ENCODE measurements at places on chromosomes 6 and 20.

DNA sequence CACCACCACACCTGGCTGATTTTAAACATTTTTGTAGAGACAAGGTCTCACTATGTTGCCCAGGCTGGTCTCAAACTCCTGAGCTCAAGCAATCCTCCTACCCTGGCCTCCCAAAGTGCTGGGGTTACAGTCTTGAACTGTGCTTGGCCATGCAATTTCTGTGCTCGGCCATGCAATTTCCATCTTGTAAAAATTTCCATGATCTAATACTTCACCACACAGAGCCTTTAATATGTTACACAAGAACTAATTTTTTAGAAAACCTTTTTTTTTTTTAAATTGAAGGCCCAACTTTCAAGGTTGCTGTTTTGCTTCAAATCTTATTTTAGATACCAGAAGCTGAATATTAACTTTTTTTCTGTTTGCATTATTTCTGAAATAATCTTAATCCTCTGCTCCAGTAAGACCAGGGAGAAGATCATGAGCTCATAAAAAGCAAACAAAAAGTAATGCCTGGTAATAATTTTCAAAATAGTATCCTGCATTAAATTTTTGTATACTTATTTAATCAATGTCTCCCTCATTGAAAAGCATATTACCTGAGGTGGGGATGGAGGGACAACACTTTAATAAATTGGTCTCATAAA is 38.1 kb upstream of the ARMC2 start:
- no peak for DNase-seq

DNA sequence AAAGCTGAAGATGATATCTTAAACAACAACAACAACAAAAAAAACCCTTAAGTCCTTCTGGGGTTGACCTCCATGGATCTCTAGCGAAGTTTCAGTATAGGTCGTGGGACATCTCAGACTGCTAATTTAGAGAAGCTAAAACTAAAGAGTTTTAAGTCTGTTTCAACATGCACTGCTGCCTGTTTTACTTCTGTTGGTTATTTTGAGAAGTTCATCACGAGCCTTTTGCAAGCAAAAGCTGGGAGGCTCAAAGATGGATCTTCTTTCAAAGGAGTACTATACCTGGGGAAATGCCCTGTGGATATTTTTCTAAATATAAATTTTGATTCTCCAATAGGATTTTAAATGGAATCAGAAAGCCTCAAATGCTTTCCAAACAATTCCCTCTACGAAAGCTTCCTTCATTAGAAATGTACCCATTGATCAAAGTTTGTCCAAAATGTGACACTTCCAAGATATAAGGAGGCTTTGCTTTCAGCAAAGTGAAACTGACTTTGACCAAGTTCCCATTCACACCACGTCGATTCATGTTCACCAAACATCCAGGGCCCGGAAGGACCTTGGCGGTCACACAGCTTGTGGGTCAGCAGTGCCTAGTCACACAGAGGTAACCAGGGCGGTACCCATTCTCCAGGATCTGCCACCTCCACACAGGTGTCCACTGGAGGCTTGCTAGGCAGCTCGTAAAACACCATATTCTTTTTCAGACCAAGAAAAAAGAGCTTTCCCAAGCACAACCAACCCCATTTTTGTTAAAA is 94.7 kb upstream of the QKI start:
- no peak for DNase-seq

GRCh38 chr6:152309648-152310047 is 327.5 kb downstream of the SYNE1 start:
- DNase-seq, result no peak

- no peak for DNase-seq
These were observed 132.4 kb upstream of the STXBP5 start for GRCh38 chr6:147071776-147072175.

GRCh38 chr6:169975286-169975685 is 223.9 kb downstream of the ERMARD start:
- DNase-seq, result no peak

DNA sequence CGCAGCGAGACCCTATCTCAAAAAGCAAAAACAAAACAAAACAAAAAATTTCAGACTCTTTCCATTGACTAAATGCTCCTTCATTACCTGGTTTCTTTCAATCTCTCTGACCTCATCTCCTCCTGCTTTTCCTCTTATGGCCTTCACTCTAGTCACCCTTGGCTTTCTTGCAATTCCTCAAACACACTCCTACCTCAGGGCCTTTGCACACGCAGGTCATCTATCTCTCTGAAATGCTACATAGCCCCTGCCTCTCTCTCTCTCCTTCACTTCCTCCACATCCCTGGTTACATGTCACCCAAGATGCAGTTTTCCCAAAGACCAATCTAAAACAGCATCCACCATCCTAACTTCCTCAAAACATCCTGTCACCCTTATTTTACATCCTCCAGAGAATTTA is 96.8 kb downstream of the PREX1 start:
- DNase-seq, result no peak

- DNase-seq, result no peak
These were observed 94.5 kb upstream of the LRFN2 start for GRCh38 chr6:40681622-40682021.

DNA sequence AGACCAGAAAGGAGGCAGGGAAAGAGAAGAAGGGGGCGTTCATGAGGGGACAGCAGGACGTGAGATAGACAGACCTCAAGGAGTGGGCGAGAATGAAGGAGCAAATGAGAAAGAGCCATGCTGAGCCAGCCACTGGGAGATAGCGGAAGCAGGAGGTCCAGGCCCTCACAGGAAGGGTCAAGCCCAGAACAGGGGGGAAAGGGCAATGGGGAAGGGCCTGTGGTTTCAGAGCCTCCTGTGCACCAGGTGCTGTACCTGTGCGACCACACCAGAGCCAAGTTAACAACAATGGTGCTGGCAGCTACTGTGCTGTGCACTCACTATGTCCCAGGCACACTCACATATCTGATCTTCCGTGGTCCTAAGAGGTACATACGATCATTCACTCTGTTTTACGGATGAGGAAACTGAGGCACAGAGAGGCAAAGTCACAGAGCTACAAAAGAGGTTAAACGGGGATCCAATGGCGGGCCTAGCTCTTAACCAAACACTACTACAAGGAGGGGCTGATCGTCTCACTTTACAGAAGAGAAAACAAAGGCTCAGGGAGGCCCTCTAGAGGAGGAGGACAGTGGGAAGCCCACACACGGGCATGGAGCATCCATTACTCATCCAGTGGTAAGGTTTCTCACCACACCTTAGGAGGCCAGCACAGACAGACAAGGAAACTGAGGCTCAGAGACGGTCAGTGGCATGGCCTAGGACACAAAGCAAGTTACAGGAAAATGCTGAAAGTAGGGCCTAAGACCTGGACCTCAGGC is 129.1 kb downstream of the PREX1 start:
- DNase-seq, result no peak

GRCh38 chr6:53358440-53359094 is 9.8 kb upstream of the ELOVL5 start:
- DNase-seq, result no peak

GRCh38 chr20:10209091-10209490 is 9.5 kb upstream of the SNAP25 start:
- DNase-seq, result no peak

DNA sequence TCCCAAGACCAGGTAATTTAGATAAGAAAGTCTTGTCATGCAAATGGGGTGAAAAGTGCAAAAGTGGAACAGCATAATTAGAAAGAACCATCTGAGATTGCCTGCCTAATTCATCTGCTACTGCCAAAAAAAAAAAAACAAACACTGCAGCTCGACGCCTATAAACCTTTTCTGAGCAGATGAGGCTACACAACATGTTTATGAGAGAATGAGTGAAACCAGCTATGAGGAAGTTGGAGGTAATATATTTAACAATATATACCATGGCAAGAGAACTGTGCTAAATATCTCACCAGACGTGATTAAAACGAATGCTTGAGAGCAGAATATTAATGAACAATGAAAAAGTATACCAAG is 50.0 kb downstream of the LAMA4 start:
- no peak for DNase-seq

DNA sequence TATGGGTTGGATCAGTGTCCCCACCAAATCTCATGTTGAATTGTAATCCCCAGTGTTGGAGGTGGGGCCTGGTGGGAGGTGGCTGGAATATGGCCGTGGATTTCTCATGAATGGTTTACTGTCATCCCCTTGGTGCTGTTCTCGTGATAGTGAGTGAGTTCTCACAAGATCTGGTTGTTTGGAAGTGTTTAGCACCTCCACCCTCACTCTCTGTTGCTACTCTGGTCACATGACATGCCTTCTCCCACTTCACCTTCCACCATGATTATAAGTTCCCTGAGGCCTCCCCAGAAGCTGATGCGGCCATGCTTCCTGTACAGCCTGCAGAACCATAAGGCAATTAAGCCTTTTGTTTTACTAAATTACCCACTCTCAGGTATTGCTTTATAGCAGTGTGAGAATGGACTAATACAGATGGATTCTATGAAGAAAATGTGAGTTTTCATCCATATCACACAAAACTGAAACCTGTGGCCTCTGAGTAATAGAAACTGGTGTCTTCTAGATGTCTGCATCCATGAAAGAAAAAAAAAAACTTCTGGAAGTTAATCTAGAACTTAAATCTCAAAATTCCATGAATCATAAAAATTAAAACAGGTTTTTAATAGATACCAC is 39.3 kb downstream of the MBOAT1 start:
- no peak for DNase-seq

- no peak for DNase-seq
These were observed 6.6 kb downstream of the TSPYL4 start for GRCh38 chr6:116247285-116247684.

DNA sequence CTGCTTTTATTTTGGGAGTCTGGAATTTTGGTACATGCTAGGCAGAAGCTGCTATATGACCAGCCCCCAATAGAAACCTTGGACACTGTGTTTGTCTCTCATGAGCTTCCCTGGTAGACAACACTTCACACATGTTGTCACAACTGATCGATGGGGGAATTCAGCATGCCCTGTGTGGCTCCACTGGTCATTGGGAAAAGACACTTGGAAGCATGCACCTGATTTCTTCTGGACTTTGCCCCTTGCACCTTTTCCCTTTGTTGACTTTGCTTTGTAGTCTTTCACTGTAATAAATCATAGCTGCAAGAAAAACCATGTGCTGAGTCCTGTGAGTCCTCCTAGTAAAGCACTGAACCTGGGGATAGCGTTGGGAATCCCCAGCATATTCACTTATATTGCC is 7.9 kb upstream of the WFDC10A start:
- no peak for DNase-seq

- DNase-seq, result no peak
These were observed 4.2 kb downstream of the RFX6 start for GRCh38 chr6:116881236-116881635.

GRCh38 chr6:118786596-118787453 is 107.1 kb upstream of the ASF1A start:
- no peak for DNase-seq

GRCh38 chr6:112251171-112251875 is 3.0 kb downstream of the LAMA4 start:
- no peak for DNase-seq

DNA sequence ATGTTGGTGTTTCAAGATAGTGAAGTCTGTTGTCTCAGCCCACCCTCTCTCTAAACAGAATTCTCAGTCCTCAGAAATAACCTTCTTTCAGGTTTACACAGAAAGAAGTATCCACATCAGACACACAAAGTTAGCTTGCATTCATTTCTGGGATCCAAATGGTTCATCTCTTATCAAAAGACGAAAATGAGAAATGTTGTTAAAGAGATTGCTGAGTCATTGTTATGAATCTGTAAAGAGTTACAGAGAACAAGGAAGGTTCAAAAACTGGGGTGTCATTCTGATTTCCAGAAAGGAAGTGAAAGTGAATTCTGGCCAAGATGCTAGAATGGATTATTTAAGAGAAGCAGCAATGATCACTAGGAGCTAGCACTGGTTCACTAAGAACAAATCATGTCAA is 90.5 kb upstream of the ATXN1 start:
- DNase-seq, result no peak

GRCh38 chr6:39195792-39196385 is 33.4 kb downstream of the KCNK5 start:
- no peak for DNase-seq

- no peak for DNase-seq
These were observed 1.7 kb downstream of the RANBP9 start for GRCh38 chr6:13709689-13710551.

DNA sequence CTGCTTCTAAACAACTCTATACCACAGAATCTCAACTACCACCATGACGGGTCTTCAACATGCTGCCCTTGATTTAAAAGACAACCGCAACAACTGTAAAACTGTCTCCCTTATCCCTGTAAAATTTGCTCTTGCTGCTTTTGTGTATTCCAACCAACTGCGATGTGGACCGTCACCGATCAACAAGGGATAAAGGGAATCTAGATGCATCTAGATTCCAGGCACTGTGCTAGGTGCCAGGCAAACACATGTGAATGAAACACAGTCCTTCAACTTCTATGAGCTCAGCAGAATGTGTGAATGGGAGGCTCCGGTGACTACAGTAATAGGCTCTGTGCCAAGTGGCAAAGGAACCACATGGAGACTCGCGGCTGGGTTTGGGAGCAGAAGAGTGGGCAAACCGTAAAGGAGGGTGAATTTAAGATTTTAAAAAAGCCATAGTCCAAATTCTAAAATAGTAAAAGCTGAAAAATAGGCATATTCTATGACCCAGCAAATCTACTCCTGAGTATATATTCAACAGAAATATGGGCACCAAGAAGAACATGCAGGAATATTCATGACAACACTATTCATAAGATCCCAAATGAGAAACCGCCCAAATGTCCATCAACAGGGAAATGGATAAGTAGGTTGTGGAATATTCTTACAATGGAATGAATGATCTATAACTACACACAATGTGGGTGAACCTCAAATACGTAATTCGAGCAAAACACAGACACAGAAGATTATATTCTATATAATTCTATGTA is 3.7 kb upstream of the PRND start:
- no peak for DNase-seq

- DNase-seq, result no peak
These were observed 1242.1 kb downstream of the HACE1 start for GRCh38 chr6:103617642-103618041.

- no peak for DNase-seq
These were observed 31.1 kb upstream of the CST7 start for GRCh38 chr20:24917797-24918578.

DNA sequence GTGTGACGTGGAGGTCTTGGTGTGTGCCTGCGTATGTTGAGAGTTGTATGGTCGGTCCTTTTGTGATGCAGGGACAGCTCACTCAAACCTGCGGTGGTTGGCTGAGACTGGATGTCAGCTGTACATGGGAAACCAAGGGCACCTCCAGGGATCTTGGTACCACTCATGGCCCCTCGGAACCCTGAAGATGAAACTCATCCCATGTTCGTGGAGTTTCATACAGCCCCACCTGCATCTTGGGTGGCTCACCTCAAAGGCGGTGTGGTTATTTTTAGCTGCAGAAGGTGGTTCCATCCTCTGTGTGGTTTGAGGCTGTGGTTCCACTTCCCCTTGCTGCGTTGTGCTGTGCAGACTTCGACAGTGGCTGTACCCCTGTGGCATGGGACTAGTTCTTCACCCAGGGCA is 52.6 kb upstream of the SLC22A1 start:
- no peak for DNase-seq

Data from epithelial cell of proximal tubule (primary cell).